ENCODE measurements at places on chromosomes 7 and 10. TPM values are rescaled to one million over a fixed set of nuclear protein-coding genes. Genes with fewer than 3 reads are reported as not detected.

Gene FOXI2
- total RNA-seq, result 0.78 TPM

Gene PDAP1
- total RNA-seq, result 87.5 TPM

Gene HSPA14
- 7.7 TPM for total RNA-seq

Gene COL28A1
- 3.0 TPM for total RNA-seq

Gene ANKRD30A
- total RNA-seq, result not detected

GRCh38 chr7:14158111-14158510 lies 168.6 kb upstream of the ETV1 start:
- H3K27ac ChIP-seq, result no peak overlapping the region
- no peak overlapping the region for H3K4me3 ChIP-seq
- no peaks in the 10 kb centered on the region for H3K27me3 ChIP-seq
- H3K4me1 ChIP-seq, result no peaks in the 10 kb centered on the region
- no peaks in the 10 kb centered on the region for H3K36me3 ChIP-seq

DNA sequence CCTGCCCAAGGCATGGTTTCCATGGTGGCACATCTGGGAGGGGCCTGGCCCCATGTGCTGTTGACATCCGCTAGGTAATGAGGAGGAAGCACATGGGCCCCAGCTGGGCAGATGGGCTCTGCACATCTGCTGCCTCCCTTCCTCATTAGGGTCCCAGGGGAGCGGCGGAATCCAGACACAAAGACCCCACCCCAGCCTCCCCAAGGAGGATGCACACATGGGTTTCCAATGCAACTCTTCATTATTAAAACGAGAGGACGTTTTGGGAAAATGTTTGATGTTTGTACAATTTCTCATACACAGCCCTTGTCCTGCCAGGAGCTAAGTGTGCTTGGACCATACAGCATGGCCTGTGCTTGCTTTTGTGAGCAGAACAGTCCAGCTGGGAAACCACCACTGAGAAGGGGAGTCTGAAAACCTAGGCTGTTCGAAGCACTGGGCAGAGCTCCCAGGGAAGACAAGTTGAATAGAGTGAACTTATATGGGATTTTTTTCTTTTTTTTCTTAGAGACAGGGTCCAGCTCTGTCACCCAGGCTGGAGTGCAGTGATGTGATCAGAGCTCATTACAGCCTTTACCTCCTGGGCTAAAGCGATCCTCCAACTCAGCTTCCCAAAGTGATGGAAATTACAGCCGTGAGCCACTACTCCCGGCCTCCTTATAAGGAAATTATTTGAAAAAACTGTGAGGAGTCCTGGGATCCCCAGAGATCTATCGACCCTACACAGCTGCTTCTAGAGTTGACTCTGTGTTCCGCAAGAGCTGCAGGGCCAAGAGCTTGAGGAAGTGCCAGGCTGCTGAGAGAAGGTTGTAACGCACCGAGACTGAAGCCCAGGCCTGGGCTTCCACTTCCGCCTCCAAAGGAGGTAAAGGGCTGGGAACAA lies 23.4 kb downstream of the FAM107B start:
- peaks cover 52% of the 10 kb centered on the region for H3K4me1 ChIP-seq
- H3K27ac ChIP-seq, result peak overlapping the region; percentile 83
- H3K27me3 ChIP-seq, result no peaks in the 10 kb centered on the region
- H3K36me3 ChIP-seq, result no peaks in the 10 kb centered on the region

DNA sequence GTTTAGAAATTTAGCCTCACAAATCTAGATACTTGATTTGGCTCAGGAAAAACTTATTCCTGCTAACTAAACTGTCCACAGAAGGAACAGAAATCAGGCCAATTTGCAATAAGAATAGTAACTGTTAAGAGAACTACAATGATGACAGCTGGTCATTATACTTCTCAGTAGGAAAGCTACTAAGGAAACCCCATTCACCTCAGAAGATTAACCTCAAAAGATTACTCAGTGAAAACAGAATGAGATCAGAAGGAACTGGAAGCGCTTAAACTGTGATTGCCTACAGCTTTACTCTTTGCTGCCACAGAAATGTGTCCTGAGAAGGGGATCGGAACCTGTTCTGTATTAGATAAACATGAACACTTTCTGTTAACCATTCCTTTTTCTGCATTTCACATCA lies 24.3 kb upstream of the DNAJB12 start:
- no peak for DNase-seq
- H3K36me3 ChIP-seq, result no peaks in the 10 kb centered on the region
- no peak overlapping the region for H3K27ac ChIP-seq
- H3K27me3 ChIP-seq, result no peaks in the 10 kb centered on the region
- H3K4me1 ChIP-seq, result no peaks in the 10 kb centered on the region

DNA sequence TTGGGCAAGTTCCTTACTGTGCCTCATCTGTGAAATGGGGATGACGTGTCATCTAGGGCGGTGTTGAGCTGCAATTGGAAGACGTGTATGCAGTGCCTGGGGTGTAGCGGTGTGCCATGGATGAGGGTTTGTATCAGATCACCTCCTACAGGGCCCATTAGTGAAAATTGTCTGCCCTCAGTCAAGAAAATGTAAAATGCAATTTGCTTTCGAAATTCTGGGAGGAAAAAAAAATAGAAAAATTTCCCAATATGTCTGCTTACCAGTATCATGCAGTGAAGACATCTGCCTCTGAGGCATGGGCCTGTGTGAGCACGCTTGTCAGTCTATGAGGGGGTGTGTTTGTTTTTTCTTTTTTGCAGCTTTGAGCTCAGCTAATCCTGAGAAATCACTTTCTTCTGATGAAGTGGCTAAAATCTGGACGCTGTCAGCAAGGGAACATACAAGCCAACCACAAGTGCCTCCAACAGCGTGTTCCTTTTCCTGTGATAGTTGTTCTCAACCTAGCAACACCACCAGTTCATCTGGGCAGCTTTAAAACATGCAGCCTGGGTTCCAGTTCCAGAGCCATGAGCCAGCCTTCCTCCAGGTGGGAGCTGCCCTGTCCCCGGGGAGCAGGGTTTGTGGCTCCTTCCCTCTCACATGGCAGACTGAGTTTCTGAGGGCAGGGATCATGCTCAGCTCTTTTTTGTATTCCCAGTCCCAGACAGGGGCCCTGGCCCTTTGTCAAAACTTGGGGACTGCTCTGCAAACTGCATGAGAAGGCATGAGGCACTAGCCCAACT lies 10.3 kb downstream of the FAM241B start:
- DNase-seq, result no peak
- H3K4me3 ChIP-seq, result no peak overlapping the region
- H3K36me3 ChIP-seq, result no peaks in the 10 kb centered on the region
- H3K27me3 ChIP-seq, result no peaks in the 10 kb centered on the region
- no peak overlapping the region for H3K27ac ChIP-seq

GRCh38 chr10:12512332-12513002 lies 163.1 kb downstream of the CAMK1D start:
- H3K27ac ChIP-seq, result no peak overlapping the region
- no peak for DNase-seq
- no peaks in the 10 kb centered on the region for H3K27me3 ChIP-seq
- no peak overlapping the region for H3K4me3 ChIP-seq

DNA sequence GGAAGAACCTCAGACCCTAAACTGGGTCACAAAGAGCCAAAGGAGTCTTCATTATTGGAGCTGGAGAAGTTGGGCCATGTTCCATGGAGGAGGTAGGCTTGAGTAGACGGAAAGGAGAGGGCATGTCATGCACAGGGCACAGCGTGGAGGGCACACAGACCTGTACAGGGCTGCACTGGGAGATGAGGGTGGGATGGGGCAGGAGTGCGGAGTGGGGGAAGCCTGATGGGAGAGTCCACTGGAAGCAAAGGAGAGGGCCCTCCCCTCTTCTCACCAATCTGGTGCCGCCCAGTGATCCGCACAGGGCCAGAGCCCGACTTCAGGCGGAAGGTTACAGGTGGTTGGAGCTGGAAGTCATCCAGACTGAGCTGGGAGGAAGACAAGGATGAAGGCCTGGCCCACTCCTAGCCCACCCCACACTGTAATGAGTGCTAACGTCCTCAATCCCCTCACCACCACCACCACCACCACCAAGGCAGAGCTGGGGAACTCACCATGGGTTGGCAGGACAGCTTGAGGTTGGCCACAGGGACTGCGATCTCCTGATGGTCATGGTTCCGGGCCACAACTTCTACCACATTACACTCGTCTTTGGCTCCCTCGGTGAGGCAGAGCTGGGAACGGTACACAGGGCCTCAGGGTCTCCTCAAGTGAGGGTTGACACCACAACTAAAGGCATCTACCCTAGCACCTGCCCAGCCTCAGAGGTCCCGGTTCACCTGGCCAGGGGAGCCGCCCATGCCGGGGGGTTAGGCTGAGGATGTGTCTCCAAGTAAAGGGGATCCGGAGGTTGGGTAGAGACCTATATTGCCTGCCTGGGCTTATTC lies 1.0 kb downstream of the NPM3 start:
- no peaks in the 10 kb centered on the region for H3K27me3 ChIP-seq
- no peak overlapping the region for H3K27ac ChIP-seq
- peak overlapping the region; percentile 84 for H3K4me3 ChIP-seq
- no peak for DNase-seq
- peaks cover 17% of the 10 kb centered on the region for H3K36me3 ChIP-seq
- H3K4me1 ChIP-seq, result peaks cover 46% of the 10 kb centered on the region

GRCh38 chr10:10891124-10892082 lies 126.3 kb upstream of the CELF2 start:
- no peak overlapping the region for H3K27ac ChIP-seq
- DNase-seq, result no peak
- H3K4me3 ChIP-seq, result no peak overlapping the region
- H3K36me3 ChIP-seq, result no peaks in the 10 kb centered on the region
- H3K27me3 ChIP-seq, result no peaks in the 10 kb centered on the region

- DNase-seq, result no peak
- H3K27ac ChIP-seq, result no peak overlapping the region
- no peaks in the 10 kb centered on the region for H3K27me3 ChIP-seq
- peaks cover 61% of the 10 kb centered on the region for H3K4me1 ChIP-seq
- no peak overlapping the region for H3K4me3 ChIP-seq
- no peaks in the 10 kb centered on the region for H3K36me3 ChIP-seq
Measured at GRCh38 chr7:35831208-35831607, 30.4 kb downstream of the SEPTIN7 start.

- H3K27me3 ChIP-seq, result no peaks in the 10 kb centered on the region
- no peaks in the 10 kb centered on the region for H3K36me3 ChIP-seq
- no peaks in the 10 kb centered on the region for H3K4me1 ChIP-seq
- H3K27ac ChIP-seq, result no peak overlapping the region
Measured at GRCh38 chr7:120856621-120857352, 1.2 kb downstream of the TSPAN12 start.

DNA sequence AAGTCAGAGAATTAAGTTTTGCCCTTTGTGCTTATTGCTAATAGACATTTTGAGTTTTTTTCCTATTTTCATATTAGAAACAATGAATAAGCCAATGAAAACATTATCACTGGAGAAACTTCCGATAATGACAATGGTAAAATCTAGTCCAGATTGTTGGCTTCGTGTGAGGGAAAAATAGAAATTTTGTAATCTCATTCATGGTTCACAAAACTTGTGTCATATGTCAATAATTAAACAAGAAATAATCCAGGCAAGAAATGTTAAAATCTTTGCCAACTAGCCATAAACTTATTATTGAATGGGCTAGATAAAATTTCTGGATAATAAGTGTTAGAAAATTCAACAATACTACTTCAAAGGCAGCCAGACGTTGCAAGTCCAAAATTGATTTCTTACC lies 36.6 kb downstream of the RNLS start:
- H3K4me3 ChIP-seq, result no peak overlapping the region
- no peak overlapping the region for H3K27ac ChIP-seq
- no peaks in the 10 kb centered on the region for H3K36me3 ChIP-seq
- H3K4me1 ChIP-seq, result peaks cover 2% of the 10 kb centered on the region
- no peaks in the 10 kb centered on the region for H3K27me3 ChIP-seq
- DNase-seq, result no peak

DNA sequence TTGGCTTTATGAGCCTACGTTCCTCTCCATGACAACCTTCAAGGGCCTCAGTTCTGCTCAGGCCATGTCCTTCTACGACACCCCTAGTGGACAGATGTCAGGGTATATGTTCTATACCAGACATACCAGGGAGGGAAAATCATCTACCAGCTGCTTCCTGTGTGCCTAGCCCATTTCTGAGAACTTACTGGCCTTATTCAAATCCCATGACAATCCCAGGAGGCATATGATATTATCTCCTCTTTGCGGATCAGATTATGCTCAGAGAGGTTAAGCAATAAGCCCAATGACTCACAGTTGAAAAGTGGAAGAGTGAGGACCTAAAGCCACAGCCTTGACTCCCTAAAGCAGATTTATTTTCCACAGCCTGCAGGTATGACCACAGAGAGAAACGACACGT lies 139.3 kb downstream of the GLI3 start:
- no peak for DNase-seq
- no peaks in the 10 kb centered on the region for H3K36me3 ChIP-seq
- no peak overlapping the region for H3K27ac ChIP-seq
- H3K4me3 ChIP-seq, result no peak overlapping the region
- peaks cover 3% of the 10 kb centered on the region for H3K4me1 ChIP-seq
- no peaks in the 10 kb centered on the region for H3K27me3 ChIP-seq

DNA sequence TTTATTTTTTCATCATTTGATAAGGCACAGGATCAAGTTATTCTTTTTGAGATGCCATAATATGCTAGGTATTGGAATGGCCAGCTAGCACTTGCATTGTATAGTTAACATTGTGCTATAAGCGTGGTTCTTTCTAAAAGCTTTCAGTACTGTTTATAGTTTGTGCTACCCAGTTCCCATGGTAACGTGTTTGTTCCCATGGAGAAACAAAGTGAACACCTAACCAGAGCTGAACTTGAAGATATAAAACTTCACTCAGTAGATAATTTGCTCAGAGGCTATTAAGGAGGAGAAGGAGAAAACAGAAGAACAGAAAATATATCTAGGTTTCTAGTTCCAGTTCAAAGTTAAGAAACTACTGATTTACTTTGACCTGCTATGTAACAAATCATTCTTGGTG lies 23.6 kb upstream of the ITGB8 start:
- no peaks in the 10 kb centered on the region for H3K36me3 ChIP-seq
- H3K4me3 ChIP-seq, result no peak overlapping the region
- no peak for DNase-seq
- no peaks in the 10 kb centered on the region for H3K4me1 ChIP-seq
- H3K27me3 ChIP-seq, result no peaks in the 10 kb centered on the region
- H3K27ac ChIP-seq, result no peak overlapping the region

GRCh38 chr10:83373671-83374070 lies 765.6 kb upstream of the GHITM start:
- no peak overlapping the region for H3K27ac ChIP-seq
- H3K4me3 ChIP-seq, result no peak overlapping the region
- no peaks in the 10 kb centered on the region for H3K36me3 ChIP-seq
- peaks cover 2% of the 10 kb centered on the region for H3K4me1 ChIP-seq

DNA sequence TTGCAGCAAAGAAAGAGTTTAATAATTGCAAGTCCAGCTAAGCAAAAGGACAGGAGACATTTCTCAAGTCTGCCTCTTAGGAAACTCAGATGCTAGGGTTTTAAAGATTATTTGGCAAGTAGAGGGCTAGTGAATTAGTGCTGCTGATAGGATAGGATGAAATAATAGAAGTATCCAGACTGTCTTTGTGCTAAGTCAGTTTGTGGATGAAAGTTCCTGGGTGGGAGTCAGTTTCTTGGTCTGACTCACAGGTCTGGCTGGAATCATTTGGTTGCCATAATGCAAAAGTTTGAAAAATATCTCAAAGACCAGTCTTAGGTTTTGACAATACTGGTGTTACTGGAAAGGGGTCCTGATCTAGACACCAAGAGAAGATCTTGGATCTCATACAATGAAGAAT lies 42.6 kb upstream of the INHBA start:
- no peaks in the 10 kb centered on the region for H3K27me3 ChIP-seq
- H3K27ac ChIP-seq, result no peak overlapping the region
- no peaks in the 10 kb centered on the region for H3K4me1 ChIP-seq
- no peak for DNase-seq
- no peaks in the 10 kb centered on the region for H3K36me3 ChIP-seq

Data from thoracic aorta (tissue), 2 donors.